ENCODE measurements at places on chromosomes 5 and 9.

- no peak for DNase-seq
Measured at GRCh38 chr5:87260604-87261192, 7.0 kb upstream of the RASA1 start.

- DNase-seq = no peak
Measured at GRCh38 chr5:90221951-90222350, 187.6 kb downstream of the CETN3 start.

GRCh38 chr5:66143473-66144073 lies 527 bp upstream of the SREK1 start:
- no peak for DNase-seq

DNA sequence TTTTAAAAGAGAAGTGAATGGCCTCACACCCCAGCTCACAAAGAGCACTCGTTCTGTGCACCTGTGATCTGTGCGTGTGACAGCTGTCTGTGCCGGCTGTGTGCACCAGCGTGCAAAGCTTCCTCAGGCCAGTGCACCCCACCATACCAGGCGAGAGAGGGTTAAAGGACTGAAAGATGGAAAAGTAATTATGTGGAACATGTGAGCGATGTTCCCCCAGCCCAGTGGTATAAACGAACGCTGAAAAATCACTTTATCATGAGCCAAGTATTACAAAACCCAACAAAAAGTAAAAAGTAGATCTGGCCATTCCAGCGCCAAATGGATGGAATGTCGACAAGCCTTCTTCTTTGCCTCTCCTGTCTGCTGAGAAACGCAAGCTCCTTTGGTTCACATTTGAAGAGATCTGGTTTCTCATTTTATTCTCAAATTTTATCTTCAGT lies 53.7 kb downstream of the IPPK start:
- DNase-seq = no peak

- DNase-seq = no peak
Measured at GRCh38 chr5:135608361-135608760, 29.6 kb upstream of the CXCL14 start.

- peak; percentile 43 for DNase-seq
Measured at GRCh38 chr5:99449786-99450185, 521.0 kb upstream of the CHD1 start.

GRCh38 chr9:16866587-16866986 lies 3.9 kb downstream of the BNC2 start:
- DNase-seq = peak; percentile 50

DNA sequence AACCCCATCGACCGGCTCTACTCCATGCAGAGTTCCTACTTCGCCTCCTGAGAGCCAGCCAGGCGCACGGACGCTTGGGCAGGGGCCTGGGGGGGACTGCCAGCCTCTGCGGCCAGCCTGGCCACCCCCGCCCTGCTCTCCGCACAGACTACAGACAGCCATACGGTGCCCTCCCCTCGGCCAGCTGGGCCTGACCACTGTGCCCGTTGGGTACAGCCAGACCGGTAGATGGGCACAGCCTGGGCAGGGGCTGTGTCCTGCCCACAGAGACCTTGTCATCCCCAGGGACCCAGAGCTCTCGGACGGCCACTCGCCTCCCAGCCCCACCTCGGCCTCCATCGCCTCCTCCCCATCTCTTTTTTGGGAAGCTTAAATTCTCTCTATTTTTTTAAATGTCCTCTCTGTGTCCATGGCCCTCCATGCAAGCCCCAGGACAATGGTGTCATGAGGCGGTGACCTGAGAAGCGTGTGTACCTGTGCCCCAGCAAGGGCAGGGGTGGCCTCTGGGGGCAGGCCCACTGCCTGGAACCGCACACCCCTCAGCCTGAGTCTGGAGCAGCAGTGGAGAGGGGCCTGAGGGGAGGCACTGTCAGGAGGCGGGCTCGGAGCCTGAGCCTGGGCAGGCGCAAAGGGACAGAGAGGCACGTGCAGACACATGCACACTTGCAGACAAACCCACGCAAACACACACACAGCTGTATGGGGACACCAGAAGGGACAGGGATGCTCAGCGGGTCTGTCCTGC lies 82.8 kb downstream of the LMX1B start:
- DNase-seq = no peak

DNA sequence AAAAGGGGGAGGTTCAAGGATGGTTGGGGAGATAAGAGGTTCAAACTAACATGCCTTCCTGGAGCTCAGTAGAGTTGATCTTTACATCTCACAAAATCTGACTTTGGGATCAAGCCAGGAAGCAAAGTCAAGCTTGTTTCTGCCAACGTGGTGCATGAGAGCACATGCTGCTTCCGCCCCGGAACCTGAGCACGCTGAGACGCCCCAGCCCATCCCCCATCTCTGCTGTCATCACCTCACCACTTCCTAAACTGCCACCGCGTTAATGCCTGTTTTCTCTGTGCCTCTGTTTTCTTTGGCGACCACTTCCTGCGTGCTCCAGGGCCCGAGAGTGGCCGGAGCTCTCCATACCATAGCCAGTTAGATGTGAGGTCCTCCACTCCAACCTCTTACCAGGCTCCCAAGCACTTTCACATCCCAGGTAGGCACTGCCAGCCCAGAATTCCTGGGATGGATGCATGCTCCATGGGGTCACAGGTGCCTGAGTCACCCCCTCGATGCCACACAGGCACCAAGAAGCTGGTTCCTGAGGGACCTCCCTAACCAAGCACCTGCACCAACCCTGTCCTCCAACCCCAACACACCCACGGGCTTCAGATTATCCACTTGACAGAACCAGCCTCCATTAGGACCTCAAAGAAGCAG lies 31.2 kb upstream of the AFAP1L1 start:
- no peak for DNase-seq

GRCh38 chr5:112245656-112246055 lies 173.4 kb downstream of the EPB41L4A start:
- DNase-seq = no peak

GRCh38 chr9:97431044-97431441 lies 19.1 kb downstream of the TDRD7 start:
- DNase-seq = no peak

DNA sequence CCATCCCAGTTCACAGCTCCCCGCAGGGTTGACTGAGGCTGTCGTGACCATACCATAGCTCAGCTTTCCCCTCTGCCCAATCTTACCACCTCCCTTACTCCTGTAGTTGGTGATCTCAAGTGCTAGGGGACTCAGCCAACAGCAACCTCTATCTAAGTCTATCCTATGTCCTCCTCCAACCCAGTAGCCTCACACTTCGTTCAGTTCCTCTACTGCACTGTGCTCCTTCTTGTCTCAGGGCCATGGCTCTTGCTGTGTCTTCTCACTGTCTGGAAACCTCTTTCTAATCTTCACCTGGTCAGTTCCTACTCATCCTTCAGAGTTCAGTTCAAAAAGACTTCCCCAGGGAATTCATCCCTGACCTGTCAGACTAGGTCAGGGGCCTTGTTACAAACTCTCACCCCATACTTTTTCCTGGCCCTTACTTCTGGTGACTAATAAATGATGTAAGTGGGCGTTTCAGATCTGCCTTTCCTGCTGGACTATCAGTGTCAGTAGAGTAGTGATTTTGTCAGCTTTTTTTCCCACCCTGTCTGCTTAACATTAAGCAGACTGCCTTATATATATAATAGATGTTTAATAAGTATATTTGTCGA lies 53.6 kb upstream of the NR3C1 start:
- peak; percentile 62 for DNase-seq

DNA sequence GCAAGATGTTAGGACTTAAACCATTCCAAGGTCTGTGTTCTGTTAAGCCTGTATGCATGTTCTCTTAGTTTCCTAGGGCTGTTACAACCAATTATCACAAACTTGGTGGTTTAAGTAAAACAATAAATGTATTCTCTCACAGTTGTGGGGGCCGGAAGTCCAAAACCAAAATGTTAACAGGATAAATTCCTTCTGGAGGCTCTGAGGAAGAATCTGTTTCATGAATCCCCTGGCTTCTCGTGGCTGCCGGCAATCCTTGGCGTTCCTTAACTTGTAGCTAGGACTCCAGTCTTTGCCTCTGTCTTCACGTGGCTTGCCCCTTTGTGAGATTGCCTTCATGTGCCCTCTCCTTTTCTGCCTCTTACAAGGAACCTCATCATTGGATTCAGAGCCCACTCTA lies 30.4 kb downstream of the FEM1C start:
- no peak for DNase-seq

DNA sequence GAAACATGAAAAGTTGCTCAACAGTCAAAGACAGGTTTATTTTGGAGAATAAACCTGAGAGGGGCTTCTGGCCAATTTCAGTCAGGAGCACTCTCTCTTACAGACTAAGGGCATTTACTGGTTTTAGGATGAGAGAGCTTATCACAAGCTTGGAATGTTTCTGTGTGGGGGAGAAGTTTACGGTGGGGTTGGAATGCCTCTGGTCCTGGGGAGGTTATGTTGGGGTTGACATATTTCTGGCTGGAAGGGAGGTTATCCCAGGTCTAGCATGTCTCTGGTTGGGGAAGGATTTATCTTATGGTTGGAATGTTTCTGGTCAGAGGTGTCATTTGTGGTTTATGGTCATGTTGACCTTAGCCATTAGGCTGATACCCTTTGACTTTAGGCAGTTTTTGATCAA lies 1867.3 kb downstream of the EFNA5 start:
- no peak for DNase-seq

DNA sequence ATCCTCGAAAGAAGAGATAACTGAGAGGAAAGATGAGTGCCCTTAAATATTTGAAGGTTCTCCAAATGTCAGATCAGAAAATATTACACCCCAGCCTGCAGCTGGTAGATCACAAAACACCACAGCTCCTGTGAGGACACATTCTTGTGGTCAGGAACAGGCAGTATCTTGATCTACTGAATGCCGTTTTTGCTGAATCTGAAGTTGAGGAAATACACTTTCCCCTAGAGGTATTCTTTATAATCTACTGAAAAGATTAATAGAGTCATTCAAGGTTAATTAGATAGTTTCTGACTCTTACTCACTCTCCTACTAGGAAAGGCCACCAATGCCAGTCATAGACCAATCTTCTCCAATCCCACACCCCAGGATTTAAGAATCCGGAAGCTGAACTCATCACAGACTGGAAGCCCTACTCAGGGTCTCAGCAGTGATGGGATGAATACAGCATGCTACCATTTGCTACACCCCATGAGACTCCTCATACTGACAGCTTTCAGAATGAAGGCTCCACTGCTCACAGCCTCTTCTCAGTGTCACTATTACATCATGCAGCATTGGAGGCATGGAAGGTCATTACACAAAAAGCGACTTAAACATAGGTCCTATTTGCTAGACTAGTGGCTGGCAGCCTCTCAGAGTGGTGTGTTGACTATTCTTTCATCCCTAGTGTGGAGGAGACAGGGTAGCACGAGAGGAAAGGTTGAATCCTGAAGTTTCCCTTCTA lies 143.9 kb upstream of the SLC1A3 start:
- DNase-seq = no peak

DNA sequence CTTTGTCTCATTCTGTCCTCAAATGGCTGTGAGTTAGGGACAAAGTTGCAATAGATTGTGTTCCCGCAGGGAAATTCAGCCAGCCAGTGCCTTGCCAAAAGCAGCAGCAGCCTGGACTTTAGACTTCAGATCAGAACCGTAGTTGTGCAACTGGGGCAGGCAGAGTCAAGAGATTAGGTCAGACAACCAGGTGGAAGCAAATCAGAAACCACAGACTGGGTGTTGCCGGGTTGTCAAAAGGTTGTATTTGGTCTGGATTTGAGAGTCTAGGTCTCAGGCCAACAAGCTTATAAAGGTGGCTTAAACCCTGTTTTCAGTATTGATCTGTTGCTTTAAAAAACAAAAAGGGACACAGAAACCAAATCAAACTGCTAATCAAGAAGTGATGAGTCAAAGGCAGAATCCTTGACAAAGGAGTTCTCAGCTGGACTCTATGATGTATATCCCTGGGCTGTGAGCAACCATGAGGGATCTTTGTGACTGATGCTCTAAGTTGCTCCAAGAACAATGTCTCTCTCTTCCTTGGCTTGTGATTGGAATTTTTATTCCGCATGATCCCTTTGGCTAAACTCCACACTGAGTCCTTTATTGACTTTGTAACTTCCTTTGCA lies 20.9 kb downstream of the RFK start:
- DNase-seq = no peak

- peak; percentile 74 for DNase-seq
Measured at GRCh38 chr5:124651663-124652513, 94.6 kb downstream of the ZNF608 start.

GRCh38 chr5:27257696-27258095 lies 219.3 kb upstream of the CDH9 start:
- DNase-seq = no peak

DNA sequence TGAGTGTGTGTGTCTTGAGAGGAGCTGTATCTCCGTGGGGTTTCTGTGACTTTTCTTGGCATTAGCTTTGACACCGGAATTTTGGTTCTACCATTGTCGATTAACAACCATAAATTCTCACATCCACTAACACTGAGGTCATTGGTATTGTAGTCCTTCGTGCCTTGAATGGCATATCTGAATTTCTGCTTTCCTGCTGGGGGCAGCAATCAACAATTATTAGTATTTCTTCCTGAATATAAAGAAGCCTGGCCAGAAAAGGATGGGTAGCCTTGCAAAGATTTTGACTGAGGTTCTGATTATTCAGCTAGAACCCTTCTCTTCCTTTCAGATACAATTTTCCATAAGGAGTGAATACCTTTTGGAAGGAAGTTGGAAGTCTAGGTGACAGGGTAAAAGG lies 33.5 kb upstream of the SHOC1 start:
- DNase-seq = no peak

GRCh38 chr5:111386832-111387162 lies 125.5 kb downstream of the STARD4 start:
- DNase-seq = no peak

GRCh38 chr5:106962464-106963230 lies 708.1 kb downstream of the EFNA5 start:
- DNase-seq = no peak

DNA sequence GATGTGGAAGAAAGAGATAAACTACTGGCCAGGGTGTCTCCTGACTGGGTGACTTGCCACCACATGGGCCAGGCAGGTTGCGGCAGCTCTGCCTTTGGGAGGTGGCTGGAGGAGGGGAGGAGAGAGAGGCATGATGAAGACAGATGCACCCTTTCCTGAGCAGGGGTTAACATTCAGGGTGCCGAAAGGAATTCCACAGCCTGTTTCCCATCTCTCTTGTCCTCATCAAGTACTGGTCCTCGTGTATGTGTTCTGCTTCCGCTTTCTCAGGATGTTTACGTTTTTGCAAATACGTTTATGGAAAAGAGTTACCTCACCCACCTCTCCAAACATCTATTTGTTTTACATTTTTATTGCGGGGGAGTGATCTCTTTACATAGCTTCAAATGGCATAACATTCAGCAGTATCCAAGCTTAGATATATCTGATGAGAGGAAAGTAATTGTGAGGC lies 73.4 kb downstream of the C9orf85 start:
- no peak for DNase-seq

- no peak for DNase-seq
Measured at GRCh38 chr5:140800816-140801493, at the start of gene PCDHA3. Gene PCDHA3 (plus strand): TSS chr5:140801057.

GRCh38 chr5:180541710-180542109 lies 47.5 kb downstream of the CNOT6 start:
- DNase-seq = no peak

GRCh38 chr5:154380263-154380662 lies 65.5 kb upstream of the SAP30L start:
- DNase-seq = no peak

DNA sequence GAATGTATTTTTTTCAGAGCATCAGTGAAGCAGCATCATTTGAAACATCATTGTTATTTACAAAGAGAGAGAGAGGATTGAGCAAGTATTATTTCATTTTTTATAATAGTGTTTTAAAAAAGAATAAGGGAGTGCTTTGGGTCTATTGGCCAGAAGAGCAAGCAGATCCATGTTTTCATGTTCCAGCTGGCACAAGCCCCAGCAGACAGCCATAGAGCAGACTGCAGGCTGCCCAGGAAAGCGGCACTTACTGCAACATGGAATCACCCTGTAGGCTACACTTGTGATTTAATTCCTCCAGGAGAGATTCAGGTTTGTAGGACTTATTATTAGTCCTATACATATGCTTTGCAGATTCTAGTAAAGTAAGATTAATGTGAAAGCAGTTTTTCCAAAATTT lies 407.0 kb upstream of the GRAMD2B start:
- DNase-seq = no peak

Data from ACHN (cell line).